IPS DF 6.9 (cell line): ENCODE measurements at places on chromosomes 2 and 18.
A peak's percentile ranks its signal among the peaks of the same experiment; 100 is the strongest.

DNA sequence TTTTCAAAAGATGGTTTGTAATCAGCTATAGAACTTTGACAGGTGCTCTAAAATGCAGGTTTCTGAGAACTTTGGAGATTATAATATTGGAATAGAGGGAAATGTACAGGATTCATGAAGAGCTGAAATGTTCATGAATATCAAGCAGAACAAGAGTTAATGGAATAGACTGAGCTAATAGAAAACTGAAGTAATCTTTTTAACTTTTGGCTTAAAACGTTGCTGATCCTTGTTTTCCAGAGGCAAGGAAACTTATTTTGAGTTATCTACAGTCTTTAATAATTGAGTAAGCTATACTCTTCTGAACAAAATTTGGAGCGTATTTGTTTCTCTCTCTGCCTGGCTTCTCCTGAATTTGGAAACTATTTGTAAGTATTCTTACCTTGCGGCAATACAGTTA is 10.8 kb upstream of the IL18RAP start:
- no peak for DNase-seq

DNA sequence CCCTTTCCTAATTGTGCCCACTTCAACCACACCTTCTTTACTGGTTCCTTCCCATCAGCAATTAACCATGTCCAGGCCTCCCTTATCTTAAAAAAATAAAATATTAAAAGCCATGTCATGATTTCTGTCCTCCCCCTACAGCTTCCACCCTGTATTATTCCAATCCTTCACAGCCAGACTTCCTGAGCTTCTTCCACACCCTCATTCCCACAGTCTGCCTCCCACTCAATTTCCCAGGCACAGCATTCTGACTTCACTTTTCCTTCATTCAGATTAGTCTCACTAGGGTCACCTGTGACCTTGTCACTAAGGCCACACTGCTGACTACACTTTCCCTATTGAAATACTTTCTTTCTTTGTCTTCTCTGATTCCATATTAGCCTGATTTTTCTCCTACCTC is 159.4 kb downstream of the DIS3L2 start:
- no peak for DNase-seq

- DNase-seq, result no peak
Observed at GRCh38 chr2:53964257-53964952, 6.4 kb downstream of the PSME4 start.

DNA sequence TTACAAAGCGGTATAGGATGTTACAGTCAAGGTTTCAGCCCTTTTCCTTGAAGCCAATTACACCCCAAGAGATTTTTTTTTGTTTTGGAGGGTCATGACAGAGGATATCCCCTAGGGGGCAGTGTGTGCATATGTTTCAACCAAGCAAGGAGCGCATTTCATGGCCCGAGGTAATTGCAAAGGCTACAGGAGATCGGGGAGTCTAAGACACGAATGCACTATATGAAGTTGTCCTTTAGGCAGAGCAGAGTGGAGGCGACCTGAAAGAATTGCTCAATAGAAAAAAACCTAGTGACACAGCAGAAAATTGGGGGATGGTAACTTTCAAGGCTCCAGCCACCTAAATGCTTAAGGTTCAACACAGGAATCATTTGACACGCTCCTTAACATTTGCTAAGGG is 219.8 kb upstream of the PARD3B start:
- DNase-seq, result peak; percentile 73

DNA sequence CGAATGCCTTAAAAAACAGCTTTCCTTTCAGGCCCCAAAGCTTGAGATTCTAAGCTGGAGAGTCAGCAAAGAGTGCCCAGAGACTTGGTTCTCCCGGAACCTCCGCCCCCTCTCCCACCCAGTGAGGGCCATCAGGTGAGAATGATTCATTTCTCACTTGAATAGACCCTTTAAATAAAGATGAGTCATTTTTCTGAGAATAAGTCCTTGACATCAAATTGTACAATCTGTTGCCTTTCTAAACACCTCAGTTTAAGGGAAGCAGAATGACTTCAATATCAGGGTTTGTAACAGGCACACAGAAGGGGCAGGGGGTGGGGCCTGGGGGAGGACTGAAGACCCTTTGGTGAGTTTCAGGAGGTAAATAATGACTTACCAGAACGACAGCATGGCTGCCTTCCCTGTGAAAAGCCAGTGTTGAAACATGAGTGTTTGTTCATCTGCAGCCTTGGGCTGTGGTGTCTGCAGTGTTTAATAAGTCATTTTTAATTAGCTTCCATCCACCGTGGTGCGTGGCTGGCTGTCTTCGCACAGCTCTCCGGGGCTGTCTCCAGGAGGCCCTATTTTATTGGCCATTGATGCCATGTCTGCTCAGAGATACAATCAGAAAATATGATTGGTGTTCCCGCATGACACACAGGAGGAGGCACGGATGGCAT is 134.9 kb upstream of the ZNF236 start:
- DNase-seq, result no peak

DNA sequence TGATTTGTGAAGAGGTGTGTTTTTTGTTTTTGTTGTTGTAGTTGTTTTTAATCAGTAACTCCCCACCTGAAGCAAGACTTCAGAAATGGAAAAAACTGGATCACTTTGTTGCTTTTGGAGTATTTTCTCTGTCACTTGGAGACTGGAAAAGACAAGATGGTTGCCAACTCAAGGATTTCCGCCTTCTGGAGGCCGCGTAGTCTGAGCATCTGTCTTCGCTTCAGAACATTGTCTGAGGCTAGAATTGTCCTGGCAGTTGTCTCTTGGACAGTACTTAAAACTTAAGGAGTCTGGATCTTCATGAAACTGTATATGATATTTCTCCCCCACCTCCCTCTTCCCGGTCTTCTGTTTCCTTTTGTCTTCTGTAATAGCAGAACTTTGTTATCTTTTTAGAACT is 67.7 kb downstream of the ARHGAP28 start:
- DNase-seq, result no peak

GRCh38 chr2:108583903-108584520 is 49.7 kb downstream of the LIMS1 start:
- DNase-seq, result peak; percentile 75

GRCh38 chr2:108385411-108386071 is 7.8 kb downstream of the SULT1C4 start:
- DNase-seq, result no peak

DNA sequence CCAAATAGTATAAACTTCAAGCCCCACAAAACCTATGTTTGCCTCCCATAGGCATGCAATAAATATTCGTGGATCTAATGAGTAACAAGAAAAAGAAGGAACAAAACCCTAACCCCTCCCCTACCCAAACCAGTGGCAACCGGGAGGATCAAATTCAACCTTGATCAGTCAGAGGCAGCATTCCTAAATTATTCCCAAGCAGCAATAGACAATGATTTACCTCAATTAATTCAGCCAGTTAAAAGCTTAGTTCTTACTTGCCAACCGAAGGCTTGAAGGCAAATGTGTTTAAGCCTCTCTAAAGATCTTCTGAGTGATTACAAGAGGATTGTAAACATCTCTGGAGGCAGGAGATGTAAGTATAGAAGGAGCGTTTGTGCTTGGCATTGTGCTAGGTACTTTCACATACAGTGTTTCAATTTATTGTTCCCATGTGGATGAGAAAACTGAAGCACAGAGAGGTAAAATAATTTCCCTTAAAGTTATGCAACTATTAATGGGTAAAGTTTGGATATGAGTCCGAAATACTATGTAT is 197.7 kb downstream of the MTX2 start:
- no peak for DNase-seq

- DNase-seq, result no peak
Observed at GRCh38 chr2:204853905-204854304, 308.6 kb downstream of the PARD3B start.

- DNase-seq, result no peak
Observed at GRCh38 chr18:67318651-67319050, 197.9 kb downstream of the DSEL start.

GRCh38 chr2:188523919-188524318 is 232.2 kb downstream of the GULP1 start:
- no peak for DNase-seq

GRCh38 chr2:104915107-104915793 is 61.3 kb downstream of the POU3F3 start:
- no peak for DNase-seq

- no peak for DNase-seq
Observed at GRCh38 chr2:159070235-159070634, 101.8 kb downstream of the TANC1 start.

DNA sequence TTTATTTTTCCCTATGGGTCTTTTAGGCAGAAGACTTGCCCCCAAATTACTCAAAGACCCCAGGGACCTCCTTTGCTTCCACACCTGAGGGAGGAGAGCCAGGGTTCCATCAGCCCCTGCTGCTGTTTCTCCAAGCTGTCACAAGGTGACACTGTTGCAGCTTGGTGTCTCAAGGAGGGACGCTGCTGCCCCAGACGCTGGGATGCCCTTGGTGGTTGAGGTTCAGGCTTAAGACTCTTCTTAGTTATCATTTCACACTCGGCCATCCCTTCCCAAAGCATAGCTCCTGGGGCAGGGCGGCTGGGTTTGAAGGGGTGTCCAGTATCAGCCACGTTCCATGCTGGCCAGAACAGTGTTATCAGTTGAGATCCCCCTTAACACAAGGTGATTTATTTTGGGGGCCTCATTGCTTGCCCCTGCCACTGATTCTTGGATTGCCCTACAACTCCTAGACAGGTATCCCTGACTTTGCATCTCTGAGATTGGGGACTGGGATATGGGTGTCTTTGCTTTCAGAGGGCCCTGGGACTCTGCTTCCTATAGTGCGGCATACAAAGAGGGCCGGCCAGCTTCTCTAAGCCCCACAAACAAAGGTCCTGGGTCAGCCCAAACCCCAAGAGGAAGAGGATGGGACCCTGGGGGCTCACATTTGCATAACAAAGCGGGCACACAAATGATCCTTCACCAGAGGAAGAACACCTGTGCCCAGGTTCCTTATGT is 22.7 kb downstream of the GPR55 start:
- DNase-seq, result peak; percentile 80

GRCh38 chr2:78423631-78424030 is 601.9 kb upstream of the REG3G start:
- no peak for DNase-seq
